ENCODE measurements at places on chromosomes 6 and 20.

DNA sequence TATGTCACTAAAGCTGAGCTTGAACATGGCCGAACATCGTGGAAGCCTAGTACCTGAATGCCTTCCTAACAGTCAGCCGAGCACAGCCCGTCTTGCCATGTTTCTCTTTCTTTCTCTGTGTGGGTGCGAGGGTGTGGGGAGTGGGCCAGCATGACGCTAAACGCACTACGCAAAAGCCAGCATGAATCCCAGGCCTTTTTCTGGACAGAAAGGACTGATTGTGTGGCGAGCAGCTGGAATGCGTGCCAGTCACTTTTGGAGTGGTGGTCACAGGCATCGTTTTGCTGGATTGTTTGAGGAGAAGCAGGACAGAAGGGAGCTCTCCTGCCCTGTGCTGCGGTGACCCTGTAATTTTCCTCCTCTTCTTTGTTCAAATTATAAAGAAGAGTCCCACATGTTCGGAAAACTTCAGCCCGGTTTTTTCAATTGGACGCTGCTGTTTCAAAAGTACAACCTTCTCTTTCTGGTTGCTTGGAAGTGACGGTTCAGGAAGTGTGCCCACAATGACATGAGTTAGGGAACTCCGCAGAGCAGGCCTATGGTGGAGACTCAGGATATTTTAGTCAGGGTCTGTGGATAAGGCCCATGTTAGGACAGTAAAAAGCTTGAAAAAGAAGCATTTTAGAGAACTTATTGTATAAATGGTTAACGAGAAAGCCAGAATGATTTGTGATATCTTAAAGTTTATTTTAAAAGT lies 54.3 kb downstream of the PDE7B start:
- DNase-seq = no peak

DNA sequence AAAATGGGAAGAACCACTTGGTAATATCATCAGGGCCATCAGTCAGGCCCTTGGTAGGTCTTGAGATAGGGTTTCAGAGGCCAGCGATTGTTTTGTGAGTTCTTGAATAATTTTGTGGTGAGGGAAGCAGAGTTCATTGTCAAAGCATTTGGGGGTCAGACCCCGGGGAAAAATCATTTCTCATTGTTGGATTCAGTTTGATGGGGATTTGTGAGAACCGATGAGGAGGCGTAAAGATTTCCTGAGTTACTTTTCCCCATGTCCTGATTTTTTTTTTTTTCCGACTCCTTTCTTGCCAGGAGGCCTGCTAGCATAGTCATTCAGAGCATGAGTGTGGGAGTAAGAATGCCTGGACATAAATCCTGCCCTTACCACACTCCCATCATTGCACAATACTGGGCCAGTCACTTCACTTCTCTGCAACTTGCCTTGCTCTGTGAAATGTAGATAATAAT lies 60.3 kb downstream of the TSHZ2 start:
- no peak for DNase-seq

- no peak for DNase-seq
Measured at GRCh38 chr20:32527052-32527446, 58.1 kb downstream of the NOL4L start.

- no peak for DNase-seq
Measured at GRCh38 chr6:165837948-165838745, 175.1 kb upstream of the PDE10A start.

DNA sequence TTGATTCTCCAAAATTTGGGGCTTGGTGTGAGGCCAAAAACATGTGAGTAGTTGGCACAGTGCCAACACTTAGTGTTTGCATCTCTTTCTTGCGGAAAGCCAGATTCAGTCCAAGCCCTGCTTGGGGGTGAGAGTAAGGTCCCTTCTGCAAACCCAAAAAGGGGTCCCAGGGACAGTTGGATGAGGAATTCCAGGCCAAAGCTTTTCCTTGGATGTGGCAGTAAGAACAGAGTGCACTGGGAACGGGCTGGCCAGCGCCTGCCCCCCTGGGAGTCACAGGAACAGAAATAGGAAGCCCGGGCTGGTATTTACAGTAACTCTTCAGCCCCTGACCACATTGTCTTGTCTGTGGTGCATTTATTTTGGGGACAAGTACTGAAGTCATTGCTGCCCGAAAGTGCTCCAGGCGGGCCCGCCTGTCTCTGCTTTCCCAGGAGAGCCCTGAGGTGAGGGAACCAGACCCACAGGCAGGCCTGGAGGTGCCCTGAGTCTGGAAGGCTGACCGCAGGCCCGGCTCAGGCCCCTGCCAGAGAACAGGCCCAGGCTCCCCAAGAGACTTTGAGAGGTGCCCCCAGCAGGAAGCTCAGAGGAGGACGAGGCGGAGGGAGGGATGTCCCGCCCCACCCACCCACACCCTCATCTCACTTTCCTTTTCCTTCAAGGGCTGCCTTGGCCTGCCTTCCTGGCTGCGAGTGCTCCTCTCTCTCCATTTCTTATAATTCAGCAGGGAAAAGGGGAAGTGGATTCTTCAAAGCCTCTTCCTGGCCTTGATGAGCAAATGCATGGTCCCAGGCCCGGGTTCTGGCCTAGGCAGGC lies 218.4 kb downstream of the MAFB start:
- no peak for DNase-seq

DNA sequence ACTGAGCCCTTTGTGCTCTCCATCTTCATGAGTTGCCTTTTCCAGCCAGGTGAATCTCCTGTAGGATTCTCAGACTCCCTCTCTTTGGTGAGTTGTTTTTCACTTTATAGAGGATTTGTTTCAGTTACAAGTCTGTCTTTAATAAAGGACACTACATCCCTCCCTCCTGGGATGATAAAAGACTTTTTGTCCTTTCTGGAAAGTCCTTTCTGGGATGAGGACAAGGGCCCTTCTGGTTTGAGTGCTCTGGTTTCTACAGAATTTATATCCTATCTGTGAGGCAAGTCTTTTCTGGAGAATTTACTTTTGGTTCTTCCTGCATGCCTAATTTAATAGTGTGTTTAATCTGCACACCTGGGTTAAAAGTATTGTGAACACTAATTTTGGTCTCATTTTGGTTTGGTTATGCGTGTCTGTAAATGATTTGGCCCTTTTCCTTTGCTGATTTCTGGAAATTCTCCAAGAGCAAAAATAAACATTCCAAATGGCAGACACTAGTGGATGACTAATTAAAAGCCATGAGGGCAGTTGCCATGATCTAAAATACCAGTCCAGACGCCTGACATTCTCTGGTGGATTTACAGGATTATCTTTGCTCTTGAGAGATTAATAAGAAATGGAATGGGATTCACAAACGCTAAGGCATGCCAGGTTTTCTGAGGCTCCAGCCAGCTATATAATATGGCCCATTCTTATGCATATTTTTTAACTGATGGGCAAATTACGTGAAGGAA lies 44.8 kb downstream of the TCP11 start:
- peak; percentile 93 for DNase-seq

GRCh38 chr6:144617708-144618107 lies 332.6 kb downstream of the UTRN start:
- no peak for DNase-seq

DNA sequence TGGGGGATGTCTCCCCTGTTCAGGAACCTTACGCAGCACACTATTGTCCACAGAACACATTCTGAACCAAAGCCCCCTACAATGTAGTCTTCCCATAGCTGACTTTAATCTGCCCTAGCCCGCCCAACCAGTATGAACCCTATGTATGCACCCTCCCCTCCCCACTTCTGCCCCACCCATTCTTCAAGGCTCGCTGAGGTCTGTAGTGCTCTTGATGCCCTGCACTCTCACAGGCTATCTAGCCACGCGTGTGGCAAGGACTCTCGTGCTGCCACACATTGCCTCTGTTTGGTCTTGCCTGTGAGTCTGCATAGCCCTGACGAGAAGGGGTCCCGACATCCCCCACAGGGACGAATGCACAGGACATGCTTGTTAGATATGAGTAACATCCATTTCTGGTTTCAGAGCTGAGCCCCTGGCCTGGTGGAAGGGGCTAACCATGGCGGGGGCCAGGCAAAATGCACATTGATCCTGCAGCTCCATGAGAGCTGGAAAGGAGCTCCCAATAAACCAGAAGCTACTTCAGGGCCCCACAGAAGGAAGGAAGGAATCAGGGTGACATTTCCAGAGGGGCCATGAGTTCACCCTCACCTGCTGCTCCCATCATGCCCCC lies 22.6 kb downstream of the MOCS1 start:
- DNase-seq = no peak

DNA sequence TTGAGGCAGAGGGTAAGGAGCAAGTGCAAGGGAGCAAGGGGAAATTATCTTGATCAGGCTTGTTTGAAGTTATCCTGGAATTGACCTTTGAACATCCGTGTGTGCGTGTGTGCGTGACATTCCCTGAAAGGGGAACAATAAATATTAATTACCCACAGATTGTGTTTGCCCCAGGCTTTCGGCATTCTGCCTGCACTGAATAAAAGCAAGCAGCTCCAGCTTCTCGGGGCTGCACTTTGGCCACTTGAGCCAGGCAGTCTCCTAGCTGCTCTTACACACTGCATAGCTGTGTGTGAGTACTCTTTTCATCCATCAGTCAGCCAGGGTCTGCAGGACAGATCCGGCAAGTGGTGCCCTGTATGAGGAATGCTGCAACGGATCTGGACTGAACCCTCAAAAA lies 107.7 kb upstream of the BTN3A2 start:
- no peak for DNase-seq

GRCh38 chr6:117558818-117559217 lies 43.5 kb downstream of the GOPC start:
- DNase-seq = no peak
